ENCODE measurements at places on chromosomes 11 and 22. TPM values are rescaled to one million over a fixed set of nuclear protein-coding genes. Genes with fewer than 3 reads are reported as not detected.

- peaks cover 26% of the 10 kb centered on the region for H3K36me3 ChIP-seq
- H3K27ac ChIP-seq = no peak overlapping the region
- DNase-seq = no peak
- H3K4me3 ChIP-seq = no peak overlapping the region
These were observed 12.2 kb downstream of the HPS5 start for GRCh38 chr11:18309691-18310090.

DNA sequence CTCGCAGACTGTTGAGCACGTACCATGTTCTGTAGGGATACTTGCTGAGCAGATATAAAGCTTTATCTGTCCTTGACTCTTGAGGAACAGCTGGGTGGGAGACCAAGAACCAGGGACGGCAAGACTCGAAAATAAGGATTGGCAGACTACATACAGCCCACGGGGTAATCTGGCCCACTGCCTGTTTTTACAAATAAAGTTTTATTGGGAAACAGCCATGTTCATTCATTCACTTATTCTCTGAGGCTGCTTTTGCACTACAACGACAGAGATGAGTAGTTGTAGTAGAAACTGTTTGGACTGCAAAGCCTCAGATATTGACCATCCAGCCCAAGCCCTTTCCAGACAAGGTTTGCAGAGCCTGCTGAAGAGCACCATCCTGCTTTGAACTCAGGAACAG lies 20.3 kb upstream of the RBM4B start:
- peaks cover 84% of the 10 kb centered on the region for H3K36me3 ChIP-seq
- H3K27ac ChIP-seq = no peak overlapping the region
- DNase-seq = no peak
- H3K4me3 ChIP-seq = no peak overlapping the region

DNA sequence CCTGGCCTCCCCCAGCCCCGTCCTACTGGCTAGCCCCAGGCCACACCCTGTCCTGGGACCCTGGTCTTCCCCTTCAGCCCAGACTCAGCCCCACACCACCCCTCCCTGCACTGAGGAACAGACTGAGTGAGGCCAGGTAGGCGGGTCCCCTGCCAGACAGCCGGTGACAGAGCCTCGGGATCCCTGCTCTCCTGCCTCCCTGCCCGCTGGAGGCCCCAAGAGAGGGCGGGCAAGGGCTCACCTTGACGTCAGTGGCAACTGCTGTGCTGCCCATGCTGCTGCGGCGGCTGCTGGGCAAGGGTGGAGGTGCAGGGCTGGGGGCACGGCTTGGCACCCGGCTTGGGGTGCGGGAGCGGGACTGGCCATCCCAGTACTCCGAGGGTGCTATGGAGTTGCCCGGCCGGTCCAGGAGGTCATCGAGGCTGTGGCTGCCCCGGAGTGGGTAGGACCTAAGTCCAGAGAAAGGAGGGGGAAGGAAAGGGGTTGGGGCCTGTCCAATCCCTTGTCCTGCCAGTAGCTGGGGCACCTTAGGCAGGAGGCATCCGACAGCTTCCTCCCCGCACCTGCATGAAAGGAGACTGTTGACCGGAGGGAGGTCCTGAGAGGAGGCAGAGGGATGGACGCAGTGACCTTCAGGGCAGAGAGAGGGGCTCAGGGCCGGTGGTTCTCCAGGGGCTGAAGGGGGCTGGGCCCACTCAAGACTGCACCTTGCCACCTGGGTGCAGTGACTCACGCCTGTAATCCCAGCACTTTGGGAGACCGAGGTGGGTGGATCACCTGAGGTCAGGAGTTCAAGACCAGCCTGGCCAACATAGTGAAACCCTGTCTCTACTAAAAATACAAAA lies 2.2 kb upstream of the SLC16A8 start:
- H3K27me3 ChIP-seq = peaks cover 14% of the 10 kb centered on the region
- H3K36me3 ChIP-seq = peaks cover 61% of the 10 kb centered on the region
- no peak overlapping the region for H3K4me3 ChIP-seq
- DNase-seq = no peak

DNA sequence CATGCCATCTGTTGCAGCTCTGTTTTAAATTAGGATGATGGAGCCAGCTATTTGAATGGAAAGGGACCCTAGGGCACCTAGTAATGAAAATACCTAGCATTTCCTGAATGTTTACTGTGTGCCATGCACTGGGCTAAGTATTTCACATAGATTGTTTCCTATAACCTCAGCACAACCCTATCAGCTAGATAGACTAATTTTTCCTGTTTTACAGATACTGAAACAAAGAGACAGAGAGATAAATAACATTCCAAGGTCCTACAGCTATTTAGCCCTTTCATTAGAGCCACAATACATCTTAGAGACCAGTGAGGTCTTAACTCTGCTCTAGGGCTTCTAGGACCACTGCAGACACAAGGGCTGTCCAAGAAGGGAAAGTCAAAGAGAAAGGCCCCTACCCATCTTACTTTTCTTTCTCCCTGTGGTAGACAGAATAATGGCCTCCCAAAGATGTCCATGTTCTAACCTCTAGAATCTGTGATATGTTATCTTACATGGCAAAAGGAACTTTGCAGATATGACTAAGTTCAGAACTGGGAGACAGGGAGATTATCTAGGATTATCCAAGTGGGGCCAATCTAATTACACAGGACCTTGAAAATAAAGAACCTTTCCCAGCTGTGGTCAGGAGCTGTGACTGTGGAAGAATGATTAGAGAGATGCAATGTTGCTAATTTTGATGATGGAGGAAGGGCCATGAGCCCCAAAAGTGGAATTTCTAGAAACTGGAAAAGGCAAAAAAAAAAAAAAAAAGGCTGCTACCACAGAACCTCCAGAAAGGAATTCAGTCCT lies 157.0 kb downstream of the CCDC34 start:
- H3K36me3 ChIP-seq = no peaks in the 10 kb centered on the region
- H3K27me3 ChIP-seq = no peaks in the 10 kb centered on the region
- H3K4me1 ChIP-seq = peaks cover 14% of the 10 kb centered on the region
- no peak overlapping the region for H3K4me3 ChIP-seq
- H3K27ac ChIP-seq = no peak overlapping the region
- DNase-seq = no peak

DNA sequence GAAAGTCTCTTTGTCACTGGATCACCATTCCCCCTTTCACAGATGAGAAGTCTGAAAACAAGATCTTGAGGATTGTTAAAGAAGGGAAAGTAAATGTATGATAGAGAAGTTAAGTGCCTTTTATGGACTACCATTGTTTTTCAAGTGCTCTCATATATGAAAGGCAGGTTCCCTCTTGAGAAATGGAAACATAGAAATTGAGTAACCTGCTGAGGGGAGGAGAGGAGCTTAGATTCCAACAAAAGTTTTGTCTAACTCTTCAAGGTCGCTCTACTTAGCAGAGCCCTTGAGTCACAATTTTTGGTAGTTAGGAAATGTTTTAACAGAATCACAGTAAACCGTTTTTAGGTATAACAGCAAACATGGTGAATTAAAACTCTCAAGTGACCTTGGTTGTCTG lies 80.1 kb downstream of the SVIP start:
- H3K27ac ChIP-seq = no peak overlapping the region
- H3K36me3 ChIP-seq = no peaks in the 10 kb centered on the region
- no peaks in the 10 kb centered on the region for H3K27me3 ChIP-seq
- H3K4me1 ChIP-seq = no peaks in the 10 kb centered on the region
- no peak for DNase-seq

DNA sequence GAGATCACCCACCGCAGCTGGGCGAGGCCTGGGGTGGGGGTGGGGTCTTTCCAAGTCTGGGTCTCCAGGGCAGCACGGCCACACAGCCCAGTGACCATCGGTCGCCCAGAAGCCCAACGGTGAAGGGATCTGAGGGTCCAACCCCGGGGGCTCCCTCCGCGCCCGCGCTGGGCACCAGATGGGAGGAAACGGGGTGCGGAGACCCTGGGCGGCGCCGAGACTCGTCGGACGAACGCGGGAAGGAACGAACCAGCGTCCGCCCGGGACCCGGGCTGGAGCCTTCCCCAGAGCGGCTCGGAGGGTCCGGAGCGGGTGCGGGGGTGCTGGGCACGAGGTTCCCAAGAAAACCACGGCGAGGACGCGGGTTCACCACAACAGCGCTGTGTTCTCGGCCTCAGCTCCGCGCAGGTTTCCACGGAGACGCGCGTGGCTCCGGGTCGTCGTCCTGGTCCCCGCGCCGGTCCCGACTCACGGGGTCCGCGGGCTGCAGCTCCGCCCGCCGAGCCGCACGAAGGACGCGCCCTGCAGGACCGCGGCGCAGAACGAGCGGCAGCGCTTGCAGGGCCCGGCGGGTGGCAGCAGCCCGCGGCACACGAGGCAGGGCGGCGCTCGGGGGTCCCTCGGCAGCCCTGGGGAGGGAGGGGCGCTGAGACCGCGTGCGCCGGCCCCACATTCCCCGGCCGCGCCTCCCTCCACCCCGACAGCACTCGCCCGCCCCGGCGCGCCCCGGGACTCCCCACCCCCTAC lies 2.3 kb upstream of the IL17REL start:
- peaks cover 21% of the 10 kb centered on the region for H3K4me1 ChIP-seq
- no peak overlapping the region for H3K4me3 ChIP-seq
- DNase-seq = peak; percentile 54
- no peaks in the 10 kb centered on the region for H3K36me3 ChIP-seq
- no peak overlapping the region for H3K27ac ChIP-seq

GRCh38 chr11:43278193-43278956 lies 33.4 kb upstream of the API5 start:
- H3K36me3 ChIP-seq = no peaks in the 10 kb centered on the region
- no peak overlapping the region for H3K4me3 ChIP-seq
- H3K27me3 ChIP-seq = peaks cover 2% of the 10 kb centered on the region
- no peak overlapping the region for H3K27ac ChIP-seq

- H3K36me3 ChIP-seq = no peaks in the 10 kb centered on the region
- no peak overlapping the region for H3K4me3 ChIP-seq
- H3K4me1 ChIP-seq = no peaks in the 10 kb centered on the region
- H3K27me3 ChIP-seq = no peaks in the 10 kb centered on the region
These were observed 43.1 kb downstream of the SVIP start for GRCh38 chr11:22786475-22786874.

DNA sequence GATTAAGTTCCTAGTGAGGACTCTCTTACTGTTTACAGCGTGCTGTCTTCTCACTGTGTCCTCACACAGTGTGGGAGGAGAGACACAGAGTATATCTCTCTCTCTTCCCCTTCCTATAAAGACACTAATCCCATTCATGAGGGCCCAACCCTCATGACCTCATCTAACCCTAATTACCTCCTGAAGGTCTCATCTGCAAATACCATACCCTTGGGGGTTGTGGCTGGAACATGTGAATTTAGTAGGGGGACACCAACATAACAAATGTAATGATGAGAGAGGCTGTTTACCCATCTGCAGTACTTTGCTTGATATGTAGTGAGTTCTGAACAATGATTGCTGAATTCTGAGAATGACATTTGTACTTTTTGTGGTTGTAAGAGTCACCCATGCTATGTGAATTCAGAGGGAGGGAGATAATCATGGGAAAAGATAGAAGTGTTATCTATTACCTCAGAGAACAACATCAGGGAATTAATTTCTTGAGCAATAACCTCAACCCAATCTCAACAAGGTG lies 4.9 kb upstream of the OR52W1 start:
- H3K4me1 ChIP-seq = no peaks in the 10 kb centered on the region
- no peaks in the 10 kb centered on the region for H3K27me3 ChIP-seq
- H3K27ac ChIP-seq = no peak overlapping the region

- H3K27me3 ChIP-seq = peaks cover 27% of the 10 kb centered on the region
- peaks cover 36% of the 10 kb centered on the region for H3K4me1 ChIP-seq
- H3K4me3 ChIP-seq = no peak overlapping the region
- H3K27ac ChIP-seq = no peak overlapping the region
These were observed 8.5 kb downstream of the PIM3 start for GRCh38 chr22:49968831-49969661.

DNA sequence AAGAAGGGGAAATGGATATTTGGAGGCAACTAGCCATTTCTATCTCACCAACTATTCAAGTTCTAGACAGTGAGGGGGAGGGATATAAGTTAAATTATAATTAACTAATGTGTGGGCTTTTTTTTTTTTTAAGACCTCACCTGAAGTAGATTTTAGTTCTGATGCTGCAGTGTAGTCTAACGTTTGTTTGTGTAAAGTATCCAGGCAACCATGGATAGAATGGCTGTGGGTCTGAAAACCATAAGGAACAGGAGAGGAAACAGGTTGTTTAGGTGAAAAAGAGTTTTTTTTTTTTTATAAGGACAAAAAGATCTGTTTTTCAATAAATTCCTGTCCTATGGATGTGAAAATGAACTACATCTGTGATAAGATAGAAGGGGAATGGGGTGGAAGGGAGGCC lies 262.4 kb upstream of the PLET1 start:
- H3K27ac ChIP-seq = no peak overlapping the region
- no peak for DNase-seq
- H3K4me1 ChIP-seq = peaks cover 19% of the 10 kb centered on the region
- H3K4me3 ChIP-seq = no peak overlapping the region

DNA sequence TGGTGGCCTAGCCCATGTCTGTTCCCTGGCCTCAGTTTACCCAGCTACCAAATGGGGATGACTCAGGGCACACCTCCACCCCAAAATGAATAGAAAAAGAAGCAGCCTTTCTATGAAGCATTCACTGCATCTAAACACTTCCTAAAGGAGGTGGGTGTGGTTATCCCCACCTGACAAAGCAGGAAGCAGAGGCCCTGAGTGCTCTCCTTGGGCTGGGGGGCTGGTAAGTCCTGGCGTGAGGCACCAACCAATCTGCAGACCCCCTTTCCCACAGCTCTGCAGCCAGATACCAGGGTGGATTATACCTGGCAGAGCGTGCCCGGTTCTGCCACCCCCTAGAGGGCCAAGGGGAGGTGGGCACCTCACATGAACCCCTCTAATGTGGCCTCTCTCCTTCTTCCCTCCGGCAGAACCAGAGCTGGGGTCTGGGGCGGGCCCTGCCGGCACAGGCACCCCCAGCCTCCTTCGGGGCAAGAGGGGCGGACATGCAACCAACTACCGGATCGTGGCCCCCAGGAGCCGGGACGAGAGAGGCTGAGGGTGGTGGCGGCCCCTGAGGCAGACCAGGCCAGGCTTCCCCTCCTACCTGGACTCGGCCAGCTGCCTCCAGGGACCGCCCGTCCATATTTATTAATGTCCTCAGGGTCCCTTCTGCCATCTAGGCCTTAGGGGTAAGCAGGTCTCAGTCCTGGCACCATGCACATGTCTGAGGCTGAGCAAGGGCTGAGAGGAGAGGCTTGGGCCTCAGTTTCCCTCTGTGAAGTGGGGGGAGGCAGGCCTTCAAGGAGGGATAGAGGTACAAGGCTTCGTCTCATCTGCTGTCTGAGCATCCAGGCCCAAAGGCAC lies 9.2 kb downstream of the RHBDD3 start:
- H3K4me1 ChIP-seq = no peaks in the 10 kb centered on the region
- no peak for DNase-seq
- no peaks in the 10 kb centered on the region for H3K27me3 ChIP-seq
- H3K36me3 ChIP-seq = peaks cover 75% of the 10 kb centered on the region
- H3K27ac ChIP-seq = no peak overlapping the region

GRCh38 chr22:23767673-23768548 lies at the start of gene CHCHD10:
TSS of gene CHCHD10 (minus strand) at chr22:23767972. CDS start at chr22:23767874, 98 bp downstream.
- peak within 1 kb of the TSS; percentile 80 for H3K27ac ChIP-seq
- no peaks in the 10 kb centered on the region for H3K27me3 ChIP-seq
- H3K4me1 ChIP-seq = peaks cover 67% of the 10 kb centered on the region
- H3K36me3 ChIP-seq = peaks cover 28% of the 10 kb centered on the region
- DNase-seq = peak; percentile 94

The LRP4 gene
- 28.5 TPM for total RNA-seq

The SLN gene
- 0.50 TPM for total RNA-seq

The CEP57 gene
- total RNA-seq = 72.3 TPM

The EWSR1 gene
- 114 TPM for total RNA-seq
